Stimulated activated CD4-positive, alpha-beta T cell treated with anti-CD3 and anti-CD28 coated beads, Interleukin-15, amount 100 ng/mL, for 1 hour (primary cell): ENCODE measurements at places on chromosomes 6 and 20.

GRCh38 chr20:15866916-15867730 is 706.1 kb downstream of the KIF16B start:
- no peak for DNase-seq

- no peak for DNase-seq
Observed at GRCh38 chr20:3559637-3560036, 88.8 kb downstream of the ATRN start.

- DNase-seq, result no peak
Observed at GRCh38 chr6:153563001-153563400, 431.9 kb upstream of the RGS17 start.

- DNase-seq, result no peak
Observed at GRCh38 chr6:131654326-131654725, 17.2 kb downstream of the ENPP3 start.

DNA sequence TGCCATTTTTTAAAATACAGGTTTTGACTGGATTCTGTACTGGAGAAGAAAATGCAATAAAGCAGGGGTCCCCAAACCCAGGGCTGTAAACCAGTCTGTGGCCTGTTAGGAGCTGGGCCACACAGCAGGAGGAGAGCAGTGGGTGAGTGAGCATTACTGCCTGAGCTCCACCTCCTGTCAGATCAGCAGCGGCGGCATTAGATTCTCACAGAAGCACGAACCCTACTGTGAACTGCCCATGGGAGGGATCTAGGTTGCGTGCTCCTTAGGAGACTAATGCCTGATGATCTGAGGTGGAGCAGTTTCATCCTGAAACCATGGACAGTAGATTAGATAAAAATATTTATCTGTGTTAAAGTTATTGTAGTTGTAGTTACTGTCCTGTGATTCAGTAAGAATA is 21.1 kb upstream of the FBXO9 start:
- DNase-seq, result no peak

DNA sequence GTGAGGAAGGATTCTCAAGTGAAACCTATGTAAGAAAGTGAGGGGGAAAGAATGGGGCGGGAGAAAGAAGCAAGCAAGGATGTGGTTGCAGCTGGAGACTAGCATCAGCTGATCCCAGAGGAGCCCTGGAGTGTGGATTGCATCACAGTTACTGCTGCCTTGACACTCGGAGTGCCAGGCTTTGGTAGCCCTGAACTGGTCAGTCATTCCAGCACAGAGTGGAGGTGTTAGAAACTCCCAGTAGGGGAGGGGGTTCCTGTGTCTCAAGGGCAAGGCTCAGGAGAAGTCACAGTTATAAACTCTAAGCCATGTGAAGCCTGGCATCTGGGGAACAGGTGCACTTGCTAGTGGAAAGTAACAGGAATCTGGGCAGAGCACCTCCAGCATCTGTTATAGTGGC is 23.5 kb downstream of the SNAP25 start:
- no peak for DNase-seq

- no peak for DNase-seq
Observed at GRCh38 chr6:44494011-44494501, 106.5 kb downstream of the CDC5L start.
